ENCODE measurements at places on chromosomes 2 and 18.
A peak's percentile ranks its signal among the peaks of the same experiment; 100 is the strongest.

DNA sequence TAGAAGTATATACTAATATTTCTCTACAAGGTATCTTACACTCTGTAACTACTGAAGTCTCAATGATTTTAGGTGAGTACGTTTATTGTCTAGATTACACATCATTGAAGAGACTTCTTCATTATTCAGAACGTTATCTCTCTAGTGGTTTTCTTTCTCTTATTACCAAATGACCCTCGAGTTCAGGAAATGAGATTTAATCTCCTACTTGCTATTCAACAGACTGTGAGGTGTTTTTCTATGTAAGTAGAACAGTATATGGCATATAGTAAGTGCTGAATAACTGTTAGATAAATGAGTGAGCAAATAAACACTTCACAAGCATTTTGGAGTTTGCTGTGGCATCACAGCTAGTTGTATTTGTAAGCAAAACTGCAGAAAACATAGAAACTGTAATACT, 947.2 kb upstream of the SLC39A10 start:
- no peak for DNase-seq

DNA sequence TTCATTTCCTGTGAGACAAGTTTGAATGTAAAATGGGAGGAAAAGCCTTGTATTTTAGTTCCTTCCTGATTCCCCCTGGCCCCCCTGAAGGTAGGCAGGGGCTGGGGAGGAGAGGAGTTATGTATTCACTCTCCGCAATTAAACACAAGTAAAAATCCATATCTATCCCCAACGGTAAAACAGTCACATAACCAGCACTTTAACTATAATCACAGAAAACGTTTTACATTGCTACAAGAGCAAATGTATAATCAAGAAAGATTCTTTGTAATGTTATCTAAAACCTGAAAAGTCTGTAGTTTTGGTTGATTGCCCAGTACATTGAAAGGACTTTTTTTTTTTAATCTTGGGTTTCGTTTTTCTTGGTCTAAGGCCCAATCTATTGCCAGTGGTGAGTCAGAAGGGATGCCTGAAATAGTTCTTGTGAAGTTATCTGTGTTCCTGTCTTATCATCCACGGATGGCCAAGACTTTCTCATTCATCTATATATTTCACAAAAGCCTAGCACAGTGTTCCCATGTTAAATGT, 34.5 kb upstream of the CCNYL1 start:
- DNase-seq: no peak

- no peak for DNase-seq
These were observed 262.6 kb upstream of the HS6ST1 start for GRCh38 chr2:128580988-128581848.

DNA sequence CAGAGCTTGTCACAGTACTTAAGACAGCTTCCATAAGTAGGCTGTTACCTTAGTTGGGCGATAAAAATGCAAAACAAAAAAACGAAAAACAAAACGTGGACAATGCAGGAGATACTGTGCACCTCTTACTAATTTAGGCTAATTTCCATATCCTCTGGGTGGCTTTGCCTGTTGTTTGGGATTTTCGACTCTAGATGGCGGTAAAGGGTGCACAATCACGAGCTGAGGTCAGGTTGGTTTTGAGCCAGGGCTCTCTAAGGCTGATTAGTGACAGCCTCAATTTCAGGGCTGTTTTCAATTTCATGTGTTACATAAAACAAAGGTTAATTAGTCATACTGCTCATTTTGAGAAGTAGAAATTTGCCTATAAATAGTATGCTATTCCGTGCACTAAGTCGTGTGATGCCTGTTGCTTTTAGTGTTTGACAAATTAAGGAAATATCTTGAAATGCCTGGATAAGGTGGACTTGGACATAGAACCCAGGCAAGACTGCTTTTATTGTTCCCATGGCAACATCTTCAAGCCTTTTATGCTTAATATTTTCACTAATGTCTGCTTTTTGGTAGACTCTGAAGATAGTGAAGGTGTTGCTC, 493.1 kb downstream of the SOCS6 start:
- peak; percentile 6 for DNase-seq

- no peak for DNase-seq
These were observed at the start of gene NTSR2 for GRCh38 chr2:11669454-11670291. Gene NTSR2 (minus strand): TSS chr2:11670195. CDS start chr2:11670129, 66 bp downstream.

DNA sequence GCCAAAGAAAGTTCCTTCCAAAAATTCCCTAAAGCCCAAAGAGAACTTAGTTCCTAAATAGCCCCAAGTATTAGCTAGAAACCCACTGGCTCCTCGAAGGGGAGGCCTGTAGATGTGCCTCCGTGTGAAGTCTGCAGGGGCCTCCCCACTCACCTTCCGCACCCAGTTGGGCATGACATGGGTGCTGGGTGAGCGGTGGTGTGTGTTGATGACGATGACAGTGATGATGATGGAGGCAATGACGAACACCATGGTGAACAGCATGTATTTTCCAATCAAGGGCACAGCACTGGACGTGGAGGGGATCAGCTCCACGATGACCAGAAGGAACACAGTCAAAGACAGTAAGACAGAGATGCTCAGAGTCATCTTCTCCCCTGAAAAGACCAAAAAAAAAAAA, 14.5 kb downstream of the CHRNA1 start:
- DNase-seq: no peak

DNA sequence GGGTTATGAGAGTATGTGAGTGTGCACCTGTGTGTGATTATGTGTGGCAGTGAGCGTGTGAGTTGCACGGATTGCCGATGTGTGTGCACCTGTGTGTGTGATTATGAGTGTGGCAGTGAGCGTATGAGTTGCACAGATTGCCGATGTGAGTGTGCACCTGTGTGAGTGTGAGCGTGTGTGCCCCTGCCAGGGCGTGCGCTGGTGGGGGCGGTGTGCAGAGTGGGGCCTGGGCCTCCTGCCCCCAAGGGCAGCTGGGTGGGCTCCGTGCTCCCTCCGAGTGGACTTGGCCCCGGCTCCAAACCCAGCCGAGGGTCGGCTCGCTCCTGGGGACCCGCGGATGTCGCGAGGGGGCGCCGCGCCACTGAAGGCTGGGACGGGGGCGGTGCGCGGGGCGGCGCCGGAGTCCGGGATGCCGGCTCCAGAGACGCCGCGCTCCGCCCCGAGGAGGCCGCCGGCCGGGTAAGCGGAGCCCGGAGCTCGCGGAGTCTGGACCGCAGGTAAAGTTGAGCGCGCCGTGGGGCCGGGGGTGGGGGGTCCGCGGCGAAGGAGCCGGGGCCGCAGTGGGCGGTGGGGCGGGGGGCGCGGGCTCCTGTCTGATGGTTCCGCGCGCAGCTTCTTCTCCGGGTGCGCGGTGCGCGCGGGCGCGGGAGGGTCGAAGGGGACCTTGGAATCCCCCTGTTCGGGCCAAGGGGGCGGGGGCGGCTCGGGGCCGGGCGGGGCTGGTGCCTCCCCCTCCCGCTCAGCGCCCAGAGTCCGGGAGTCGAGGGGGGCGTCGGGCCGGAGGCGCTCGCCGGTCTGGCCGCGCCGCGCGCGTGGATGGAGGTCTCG, at the start of gene KCNG2:
Gene KCNG2 (plus strand): TSS at position 421 of the 828 bp plus-strand sequence. CDS start 65,730 bp downstream, outside the sequence.
- no peak for DNase-seq

- peak; percentile 33 for DNase-seq
These were observed 52.5 kb upstream of the MCFD2 start for GRCh38 chr2:46967990-46968647.

DNA sequence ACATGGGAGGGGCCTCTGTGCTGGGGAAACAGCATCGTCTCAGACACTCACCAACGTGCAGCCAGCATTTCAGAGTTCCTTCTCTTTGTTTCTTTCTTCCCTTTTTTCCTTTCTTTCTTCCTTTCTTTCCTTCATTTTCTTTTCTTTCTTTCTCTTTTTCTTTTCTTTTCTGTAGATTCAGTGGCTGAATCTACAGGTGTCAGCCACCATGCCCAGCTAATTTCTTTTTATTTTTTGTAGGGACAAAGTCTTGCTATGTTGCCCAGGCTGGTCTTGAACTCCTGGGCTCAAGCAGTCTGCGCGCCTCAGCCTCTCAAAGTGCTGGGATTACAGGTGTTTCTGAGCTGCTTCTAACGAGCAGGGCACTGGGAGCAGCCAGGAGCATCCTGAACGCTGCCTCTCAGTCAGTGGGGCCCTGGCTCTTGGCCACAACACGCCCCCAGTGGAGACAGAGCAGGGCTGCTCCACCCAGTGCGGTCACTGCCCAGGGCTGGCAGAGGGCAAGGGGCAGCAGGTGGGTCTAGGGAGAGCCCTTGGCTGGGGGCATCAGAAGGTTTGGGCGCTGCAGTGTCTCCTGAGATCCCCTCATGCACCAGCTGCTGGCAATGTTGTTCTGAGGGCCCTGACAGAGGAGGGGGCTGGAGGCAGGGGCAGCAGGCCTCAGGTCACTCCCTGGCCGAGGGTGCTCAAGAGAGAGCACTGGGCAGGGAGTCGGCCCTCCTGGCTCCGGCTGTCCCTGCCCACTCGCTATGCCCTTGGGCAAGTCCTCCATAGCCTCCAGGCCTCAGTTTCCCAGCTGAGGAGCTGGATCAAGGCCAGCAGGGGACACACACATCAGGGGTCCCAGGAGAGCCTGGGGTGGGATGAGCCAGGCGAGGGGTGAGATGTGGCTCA, 4.7 kb upstream of the KLHL30 start:
- no peak for DNase-seq

DNA sequence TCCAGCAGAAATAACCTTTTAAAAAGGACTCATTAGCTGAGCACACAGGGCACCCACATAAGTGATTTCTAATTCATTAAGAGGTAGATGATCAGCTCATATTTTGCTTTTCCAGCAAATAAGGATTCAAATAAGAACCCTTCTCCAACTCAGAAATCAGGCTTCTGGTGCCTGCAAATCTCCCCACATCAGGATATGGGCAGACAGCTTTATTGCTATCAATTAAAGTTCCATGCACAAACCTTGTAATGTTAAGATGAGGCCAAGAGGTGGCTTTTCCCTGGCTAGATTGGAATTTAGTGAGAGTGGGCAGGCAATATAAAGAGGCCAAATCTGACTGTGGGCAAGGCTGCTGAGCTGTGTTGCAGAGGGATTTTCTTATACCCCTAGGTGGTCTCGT, 193.6 kb downstream of the SH3RF3 start:
- no peak for DNase-seq

DNA sequence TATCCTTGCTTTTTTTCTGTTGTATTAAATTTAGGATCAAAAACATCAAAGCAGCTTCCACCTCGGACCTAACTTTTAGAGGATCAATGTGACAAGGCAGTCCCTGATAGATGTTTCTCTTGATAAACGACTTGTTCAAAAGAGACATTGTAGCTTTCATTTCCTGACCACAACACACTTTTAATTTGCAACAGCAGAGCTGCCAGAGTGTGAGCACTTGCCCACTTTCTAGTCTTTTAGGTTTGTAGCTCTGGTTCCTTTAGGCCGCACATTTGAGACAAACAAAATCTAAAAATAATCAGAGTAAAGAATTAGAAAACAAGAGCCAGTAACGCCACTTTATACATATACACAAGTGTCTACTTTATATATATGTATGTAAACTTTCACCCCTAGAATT, 3.1 kb downstream of the FIGN start:
- DNase-seq: no peak

DNA sequence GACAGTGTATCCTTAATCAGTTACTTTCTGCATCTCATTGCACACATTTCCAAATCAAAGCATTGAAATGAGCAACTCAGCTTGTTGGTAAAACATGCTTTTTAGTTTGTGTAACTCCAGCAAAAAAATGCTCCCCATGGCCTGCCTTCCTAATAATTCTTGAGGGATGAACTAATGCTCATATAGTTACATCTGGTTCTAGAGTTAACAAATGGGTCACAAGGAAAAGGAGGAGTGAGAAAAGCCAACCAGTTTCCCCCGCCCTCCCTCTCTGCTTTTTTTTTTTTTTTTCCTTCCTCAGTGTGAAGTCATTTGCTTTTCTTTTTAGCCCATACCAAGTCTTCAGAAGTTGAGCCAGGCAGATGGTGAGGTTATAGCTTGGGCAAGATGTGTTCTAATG, 231.7 kb downstream of the MTX2 start:
- DNase-seq: no peak

- DNase-seq: no peak
These were observed 1814.7 kb upstream of the CELF4 start for GRCh38 chr18:39380186-39380725.

- DNase-seq: no peak
These were observed 33.4 kb upstream of the ST3GAL5 start for GRCh38 chr2:85922199-85922598.

GRCh38 chr2:28631514-28632206, 120.0 kb upstream of the PPP1CB start:
- no peak for DNase-seq

DNA sequence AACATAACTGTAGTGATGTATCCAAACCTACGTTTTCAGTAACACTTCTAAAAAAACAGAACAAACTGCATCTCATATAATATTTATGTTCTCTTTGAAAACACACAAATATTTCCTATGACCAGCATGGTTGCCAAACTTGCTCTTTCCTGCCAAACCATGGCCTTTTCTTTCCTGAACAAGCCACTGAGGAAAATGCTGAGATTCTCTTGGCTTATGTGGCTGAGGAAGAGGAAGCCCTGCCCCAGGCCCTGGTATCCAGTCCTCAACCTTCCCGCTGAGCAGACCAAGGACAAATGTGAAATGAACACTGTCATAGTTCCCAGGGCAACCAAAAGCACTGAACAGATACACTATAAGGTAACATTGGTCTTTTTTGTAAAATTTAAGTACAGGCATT, 35.9 kb upstream of the NARS1 start:
- DNase-seq: no peak

- no peak for DNase-seq
These were observed 73.2 kb downstream of the CERS6 start for GRCh38 chr2:168529054-168529833.

GRCh38 chr18:5543036-5543680, 639 bp downstream of the EPB41L3 start:
- no peak for DNase-seq

DNA sequence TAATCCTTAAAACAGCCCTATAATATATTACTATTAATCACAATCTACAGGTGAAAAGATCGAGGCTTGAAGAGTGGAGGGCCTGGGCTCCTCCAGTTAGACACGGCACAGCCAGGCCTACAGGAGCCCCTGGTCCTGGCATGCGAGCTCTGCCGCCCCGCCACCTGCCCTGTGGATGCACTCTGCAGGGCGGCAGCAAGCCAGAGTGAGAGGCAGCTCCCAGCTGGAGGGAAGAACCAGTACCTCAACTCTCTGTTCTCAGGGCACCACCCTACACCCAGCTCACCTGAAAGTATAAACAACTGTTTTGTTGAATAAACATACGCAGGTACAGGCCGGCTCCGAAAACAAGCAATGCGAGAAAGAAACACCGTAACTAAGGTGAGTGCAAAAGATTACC, 34.6 kb downstream of the EIPR1 start:
- no peak for DNase-seq

DNA sequence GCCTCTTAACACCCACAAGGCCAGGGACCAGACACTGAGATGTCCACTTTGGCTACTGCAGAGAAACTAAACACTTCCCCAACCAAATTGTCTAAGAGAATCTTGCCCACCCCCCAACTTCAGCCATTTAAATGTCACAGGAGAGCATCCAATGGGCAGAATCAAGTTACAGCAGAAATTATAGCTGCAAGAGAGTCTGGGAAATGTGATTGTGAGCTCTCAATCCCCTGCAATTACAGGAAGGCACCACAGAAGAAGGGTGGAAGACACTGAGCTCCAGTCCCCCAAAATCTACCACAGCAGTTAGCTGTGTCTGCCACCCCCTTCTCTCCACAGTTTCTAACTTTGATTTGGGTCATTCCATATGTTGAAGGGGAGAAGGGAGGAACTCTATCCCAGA, 103.5 kb upstream of the ATL2 start:
- no peak for DNase-seq

- DNase-seq: peak; percentile 54
These were observed 57.9 kb downstream of the ARHGEF33 start for GRCh38 chr2:38947241-38948239.

Measured in hematopoietic multipotent progenitor cell treated with erythropoietin and hydrocortisone succinate and interleukin-3 and kit ligand, for 17 days (in vitro differentiated cells).